ENCODE measurements at places on chromosomes 7 and 10.

GRCh38 chr10:100009793-100010676 is at the start of gene DNMBP:
TSS of gene DNMBP (minus strand) at chr10:100009947. CDS start at chr10:99972124, 37,823 bp downstream.
- DNase-seq = peak; percentile 92

GRCh38 chr7:303884-304573 is 14.1 kb downstream of the FOXL3 start:
- DNase-seq = no peak

GRCh38 chr7:79734181-79734580 is 280.7 kb upstream of the MAGI2 start:
- no peak for DNase-seq

DNA sequence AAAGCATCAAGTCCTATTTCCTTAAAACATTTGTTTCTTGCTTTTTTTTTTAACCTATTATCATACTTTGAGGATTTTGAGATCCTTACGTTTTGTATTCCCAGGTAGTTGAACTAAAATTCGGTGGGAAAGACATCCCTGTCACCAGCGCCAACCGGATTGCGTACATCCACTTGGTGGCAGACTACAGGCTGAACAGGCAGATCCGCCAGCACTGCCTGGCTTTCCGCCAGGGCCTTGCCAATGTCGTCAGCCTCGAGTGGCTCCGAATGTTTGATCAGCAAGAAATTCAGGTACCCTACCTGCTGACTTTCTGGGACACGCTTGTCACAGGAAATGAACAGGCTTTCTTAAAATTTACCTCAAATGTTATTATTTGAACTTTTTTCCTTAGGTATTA is 83.0 kb upstream of the DNAJB6 start:
- DNase-seq = no peak

DNA sequence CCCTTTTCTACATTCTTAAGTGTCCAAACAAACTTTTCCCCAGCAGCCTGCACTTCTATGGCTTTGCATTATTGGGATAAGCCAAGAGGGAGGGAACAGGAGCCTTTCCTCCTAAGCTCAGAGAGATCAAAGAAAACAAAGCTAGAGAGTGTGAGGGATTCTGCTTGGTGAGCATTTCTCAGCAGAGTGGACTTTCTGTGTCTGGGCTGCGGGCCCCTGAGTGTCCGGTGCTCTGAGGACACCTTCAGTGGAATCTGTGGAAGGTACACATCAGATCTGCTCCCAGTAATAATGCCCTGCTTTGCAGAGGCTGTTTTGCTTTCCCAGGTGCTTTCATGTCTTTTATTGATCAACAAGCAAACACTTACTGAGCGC is 50.2 kb downstream of the KCNMA1 start:
- peak; percentile 64 for DNase-seq

DNA sequence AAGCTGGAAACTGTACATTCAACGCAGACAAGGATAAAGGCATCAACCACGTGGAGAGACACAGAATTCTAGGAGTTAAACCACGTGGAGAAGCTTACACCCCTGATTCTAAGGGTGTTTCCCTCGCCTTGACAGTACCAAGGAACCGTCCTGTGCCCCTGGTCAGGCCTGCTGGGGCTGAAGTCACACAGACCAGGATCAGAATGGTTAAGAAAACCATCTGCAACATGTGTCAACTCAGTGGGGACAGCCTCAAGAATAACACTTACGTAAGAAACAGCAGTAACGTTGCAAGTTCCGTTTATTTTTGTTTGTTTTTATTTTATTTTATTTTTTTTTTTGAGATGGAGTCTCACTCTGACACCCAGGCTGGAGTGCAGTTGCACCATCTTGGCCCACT is 55.6 kb downstream of the CHST15 start:
- DNase-seq = no peak

- DNase-seq = no peak
Measured at GRCh38 chr7:20778063-20778721, 8.5 kb downstream of the SP8 start.

GRCh38 chr7:127347567-127348246 is 44.8 kb downstream of the ZNF800 start:
- peak; percentile 74 for DNase-seq

DNA sequence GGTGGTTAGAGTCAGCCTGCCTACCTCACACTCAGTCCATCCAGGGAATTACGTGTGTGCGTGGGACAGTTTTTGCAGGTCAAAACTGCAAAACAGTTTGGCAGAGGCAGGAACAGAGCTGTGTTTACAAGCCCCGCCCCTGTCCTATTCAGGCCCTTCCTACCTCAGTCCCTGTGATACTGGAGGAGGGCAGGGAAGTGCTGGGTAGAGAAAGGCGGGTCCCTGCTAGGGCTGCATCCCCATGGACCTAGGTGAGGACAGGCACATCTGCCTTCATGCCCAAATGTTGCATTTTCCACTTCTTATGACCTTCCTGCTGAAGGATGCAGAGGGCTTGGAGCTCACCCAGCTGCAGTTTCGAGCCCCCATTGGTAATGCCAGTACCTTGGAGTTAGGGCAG is 25.1 kb downstream of the SBDS start:
- DNase-seq = no peak

DNA sequence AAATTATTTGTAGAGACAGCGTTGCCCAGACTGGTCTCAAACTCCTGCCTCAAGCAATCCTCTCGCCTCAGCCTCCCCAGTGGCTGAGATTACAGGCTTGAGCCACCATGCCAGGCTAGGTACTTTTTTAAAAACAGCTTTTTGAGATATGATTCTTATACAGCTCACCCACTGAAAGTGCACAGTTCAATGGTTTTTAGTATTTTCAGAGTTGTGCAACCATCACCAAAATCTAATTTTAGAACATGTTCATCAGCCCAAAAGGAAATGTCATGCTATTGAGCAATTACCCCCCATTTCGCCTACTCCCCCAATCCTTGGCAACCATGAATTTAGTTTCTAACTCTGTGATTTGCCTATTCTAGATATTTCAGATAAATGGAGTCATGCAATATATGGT is 73.7 kb downstream of the EVX1 start:
- DNase-seq = no peak

- no peak for DNase-seq
Measured at GRCh38 chr10:35133586-35133985, 6.9 kb downstream of the CREM start.

DNA sequence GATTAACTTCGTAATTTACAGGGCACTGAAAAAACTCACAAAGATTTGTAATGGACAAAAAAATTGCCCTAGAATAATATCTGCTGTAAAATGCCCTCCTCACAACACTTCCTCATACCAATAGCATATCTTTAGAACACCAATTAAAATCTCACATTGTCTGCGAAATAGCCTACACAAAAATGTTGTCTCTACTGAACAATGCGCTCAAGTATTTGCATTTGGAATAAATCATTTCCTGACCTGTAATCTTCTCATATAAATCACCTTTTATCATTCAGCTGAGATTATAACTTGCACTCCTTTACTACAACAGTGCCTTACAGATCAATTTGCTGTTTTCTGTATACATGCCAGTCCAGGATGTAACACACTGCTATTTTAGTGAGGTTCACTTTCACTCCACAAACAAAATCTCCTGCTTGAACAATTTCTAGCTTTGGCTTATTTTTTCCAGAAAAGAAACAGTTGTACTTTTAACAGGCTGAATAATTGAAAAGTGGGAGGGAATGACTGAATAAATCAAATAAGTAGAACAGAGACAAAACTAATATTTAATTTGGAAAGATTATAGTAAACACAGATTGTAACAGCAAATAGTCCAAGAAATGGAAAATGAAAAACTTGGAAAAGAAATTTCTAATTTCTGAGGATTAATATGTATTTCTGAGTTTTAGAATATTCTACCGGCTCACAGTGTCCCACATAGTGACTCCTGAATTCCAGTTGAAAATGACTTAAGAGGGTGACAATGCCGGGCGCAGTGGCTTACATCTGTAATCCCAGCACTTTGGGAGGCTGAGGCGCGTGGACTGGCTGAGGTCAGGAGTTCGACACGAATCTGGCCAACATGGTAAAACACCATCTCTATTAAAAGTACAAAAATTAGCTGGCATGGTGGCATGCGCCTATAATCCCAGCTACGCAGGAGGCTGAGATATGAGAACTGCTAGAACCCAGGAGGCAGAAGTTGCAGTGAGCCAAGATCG is 30.6 kb downstream of the JMJD1C start:
- no peak for DNase-seq

DNA sequence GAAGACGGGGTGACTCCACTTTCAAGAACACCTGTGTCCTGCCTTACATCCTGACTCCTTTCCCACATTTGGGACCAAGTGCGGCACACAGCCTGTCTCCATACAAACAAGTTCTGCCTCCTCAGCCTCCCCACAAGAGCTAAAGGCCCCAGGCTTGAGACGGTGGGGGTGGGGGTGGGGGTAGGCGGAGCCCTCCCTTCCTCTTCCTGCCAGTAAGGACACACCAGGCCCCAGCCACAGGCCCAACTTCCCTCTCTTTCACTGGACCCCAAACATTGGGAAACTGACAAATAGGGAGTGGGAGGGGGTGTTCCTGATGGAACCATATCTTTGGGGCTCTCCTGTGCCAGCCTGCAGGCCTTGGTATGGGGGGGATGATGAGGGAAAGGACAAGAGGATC is 4.6 kb downstream of the CDK5 start:
- no peak for DNase-seq

All from large intestine (tissue), 12 donors.